GOT3 (cell line): ENCODE measurements at places on chromosomes 1 and 21.

GRCh38 chr1:81710857-81711256 is 89.9 kb upstream of the ADGRL2 start:
- no peak for DNase-seq

GRCh38 chr1:243470502-243470901 is 214.7 kb downstream of the SDCCAG8 start:
- DNase-seq: no peak

DNA sequence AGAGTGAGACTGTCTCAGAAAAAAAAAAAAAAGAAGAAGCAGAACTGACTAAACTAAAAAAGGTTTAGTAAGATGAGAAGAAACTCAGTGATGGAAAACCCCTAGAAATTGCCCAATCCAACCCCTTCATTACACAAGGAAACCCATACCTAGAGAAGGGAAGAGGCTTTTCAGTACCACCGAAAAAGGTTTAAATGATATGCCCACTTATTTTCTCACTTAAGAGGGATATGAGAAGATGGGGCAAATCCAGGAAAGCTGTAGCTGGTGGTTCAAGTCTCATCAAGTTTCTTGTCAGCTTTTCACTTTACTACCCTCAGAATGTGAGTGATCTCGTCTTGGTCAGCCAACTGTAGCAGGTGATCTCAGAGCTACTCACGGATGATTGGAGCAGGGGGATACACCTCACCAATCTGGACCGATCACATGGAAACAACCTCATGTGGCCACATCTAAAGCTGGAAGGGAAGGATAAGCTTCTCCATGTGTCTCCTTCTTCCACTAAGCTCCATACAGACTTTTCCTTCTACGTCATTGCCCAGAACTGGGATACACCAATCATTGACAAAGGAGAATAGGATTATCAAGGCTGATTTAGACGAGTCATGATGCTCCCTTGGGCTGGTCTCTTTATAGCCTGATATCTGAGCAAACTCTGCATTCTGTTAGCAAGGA is 126.7 kb upstream of the POU3F1 start:
- no peak for DNase-seq

- no peak for DNase-seq
These were observed 142.1 kb upstream of the IPO9 start for GRCh38 chr1:201686714-201687455.

- DNase-seq: no peak
These were observed 38.3 kb downstream of the OLIG1 start for GRCh38 chr21:33108228-33108627.

- no peak for DNase-seq
These were observed 2.4 kb downstream of the SLC41A1 start for GRCh38 chr1:205810448-205811157.

- no peak for DNase-seq
These were observed 1.2 kb downstream of the ZDHHC18 start for GRCh38 chr1:26827663-26828062.

- DNase-seq: no peak
These were observed 28.4 kb upstream of the TTLL7 start for GRCh38 chr1:84027368-84027767.

DNA sequence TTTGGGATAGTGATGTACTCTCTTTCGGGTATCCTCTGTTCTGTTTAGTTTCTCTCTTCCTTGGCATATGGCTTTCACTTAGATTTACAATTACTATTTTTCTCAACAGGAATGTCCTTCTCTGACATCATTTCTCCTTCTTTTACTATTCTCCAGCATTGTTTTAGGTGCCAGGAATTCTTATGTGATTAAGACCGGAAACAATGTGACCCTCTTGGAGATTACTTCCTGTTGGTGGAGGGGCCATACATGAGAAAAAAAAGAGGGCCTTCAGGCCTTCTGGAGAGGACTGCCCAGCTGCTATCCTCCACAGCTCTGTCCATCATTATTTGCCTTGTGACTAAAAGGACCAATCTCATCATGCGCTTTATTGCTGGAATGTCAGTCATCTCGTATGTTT is 50.4 kb upstream of the ADAMTS5 start:
- DNase-seq: no peak

DNA sequence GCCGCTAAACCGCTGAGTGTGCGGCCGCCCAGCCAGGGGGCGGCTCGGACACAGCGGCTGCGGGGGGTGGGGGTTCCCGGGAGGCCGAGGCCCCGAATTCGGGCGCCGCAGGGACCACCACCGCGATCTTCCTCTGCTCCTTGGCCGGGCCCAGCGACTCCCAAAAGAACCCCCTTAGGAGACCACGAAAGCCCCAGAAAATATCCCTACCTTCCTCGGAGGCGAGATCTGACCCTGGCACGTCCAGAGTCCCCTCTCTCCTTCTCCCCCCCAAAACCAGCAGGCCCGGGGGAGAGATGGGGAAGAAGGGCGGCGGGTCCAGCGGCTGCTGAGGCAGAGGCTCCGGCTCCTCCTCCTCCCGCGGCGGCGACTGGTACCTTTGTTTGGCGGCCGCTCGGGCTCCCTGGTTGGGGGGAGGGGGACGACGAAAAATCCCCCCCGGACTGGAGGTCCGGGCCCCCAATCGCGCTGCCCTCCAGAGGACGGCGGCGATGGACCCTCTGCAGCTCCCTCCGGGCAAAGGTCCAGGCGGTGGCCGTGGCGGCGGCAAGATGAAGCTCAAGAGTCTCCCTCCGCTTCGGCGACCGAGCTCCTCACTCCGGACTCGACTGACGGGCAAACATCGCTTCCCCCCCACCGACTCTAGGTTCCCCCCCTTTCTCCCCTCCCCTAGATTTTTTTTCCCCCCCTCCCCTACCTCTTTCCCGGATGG is at the start of gene ARID4B:
TSS of gene ARID4B (minus strand) at position 621 of the 712 bp plus-strand sequence. CDS start 1,260 bp downstream, outside the sequence.
- DNase-seq: no peak

- no peak for DNase-seq
These were observed 33.3 kb downstream of the RUNX3 start for GRCh38 chr1:24896596-24897262.

DNA sequence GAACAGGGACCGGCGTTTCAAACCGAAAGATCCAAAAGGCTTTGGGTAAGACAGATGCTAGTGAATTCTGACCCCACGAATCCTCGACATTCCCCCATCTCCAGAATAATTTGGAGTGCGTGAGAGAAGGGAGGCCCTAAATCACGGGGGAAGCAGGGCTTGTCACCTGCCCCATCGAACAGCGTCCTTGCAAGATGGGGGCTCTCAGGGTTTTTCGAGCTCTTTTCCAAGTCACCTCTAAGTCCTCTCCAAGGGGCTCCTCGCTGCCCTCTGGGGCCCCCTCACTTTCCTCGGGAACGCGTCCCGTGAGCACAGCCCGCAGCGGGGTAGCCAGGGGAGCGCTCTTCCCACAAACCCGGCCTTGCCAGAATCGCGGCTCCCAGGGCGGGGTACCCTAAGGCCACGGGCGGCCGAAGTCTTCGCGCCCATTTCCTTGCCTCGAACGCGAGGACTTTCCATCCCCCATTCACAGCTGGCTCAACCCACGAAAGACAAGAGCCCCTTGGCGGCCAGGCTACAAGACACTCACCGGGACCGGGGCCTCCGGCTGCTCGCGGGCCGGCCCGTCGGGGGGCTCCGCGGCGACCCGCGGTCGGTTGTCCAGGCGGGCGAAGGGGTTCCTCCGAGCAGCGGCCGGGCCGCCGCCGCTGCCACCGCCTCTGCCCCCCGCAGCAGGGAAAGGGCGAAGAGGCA is 546 bp downstream of the DONSON start:
- no peak for DNase-seq

DNA sequence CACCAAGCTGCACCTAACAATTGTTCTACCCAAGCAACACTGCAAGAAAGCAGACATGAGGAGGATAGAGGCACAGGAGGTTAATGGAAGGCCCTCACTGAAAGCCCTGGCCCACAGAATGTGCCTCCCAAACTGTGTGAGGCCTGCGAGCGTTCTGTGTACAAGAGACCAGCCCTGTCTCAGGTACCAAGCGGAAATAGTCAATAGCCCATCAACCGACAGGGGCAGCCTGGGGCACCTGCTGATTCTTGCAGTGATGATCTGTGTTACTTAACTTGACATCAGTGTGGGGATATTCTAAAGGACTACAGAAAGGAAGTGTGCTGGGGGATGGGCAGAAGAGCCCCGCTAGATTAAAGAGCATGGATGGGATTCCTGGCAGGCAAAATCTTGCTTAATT is 392.4 kb downstream of the KCNH1 start:
- DNase-seq: no peak

GRCh38 chr1:209585197-209585596 is 1.7 kb downstream of the CAMK1G start:
- DNase-seq: no peak

DNA sequence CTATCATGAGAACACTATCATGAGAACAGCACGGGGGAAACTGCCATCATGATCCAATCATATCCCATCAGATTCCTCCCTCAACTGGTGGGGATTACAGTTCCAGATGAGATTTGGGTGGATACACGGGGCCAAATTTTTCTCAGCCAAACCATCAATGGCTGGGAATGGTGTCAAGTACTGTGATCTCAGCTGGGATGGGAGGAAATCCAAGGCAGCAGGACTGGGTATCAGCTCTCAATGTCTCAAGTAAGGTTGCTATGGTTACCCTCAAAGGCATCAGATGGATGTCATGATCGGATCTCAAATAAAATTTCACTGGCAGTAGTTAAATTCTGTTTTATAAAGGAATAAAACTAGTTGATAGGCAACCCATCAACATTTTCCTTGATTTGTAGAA is 399.0 kb downstream of the KCNT2 start:
- DNase-seq: no peak

- no peak for DNase-seq
These were observed 25.6 kb upstream of the MOB3C start for GRCh38 chr1:46642115-46642680.

DNA sequence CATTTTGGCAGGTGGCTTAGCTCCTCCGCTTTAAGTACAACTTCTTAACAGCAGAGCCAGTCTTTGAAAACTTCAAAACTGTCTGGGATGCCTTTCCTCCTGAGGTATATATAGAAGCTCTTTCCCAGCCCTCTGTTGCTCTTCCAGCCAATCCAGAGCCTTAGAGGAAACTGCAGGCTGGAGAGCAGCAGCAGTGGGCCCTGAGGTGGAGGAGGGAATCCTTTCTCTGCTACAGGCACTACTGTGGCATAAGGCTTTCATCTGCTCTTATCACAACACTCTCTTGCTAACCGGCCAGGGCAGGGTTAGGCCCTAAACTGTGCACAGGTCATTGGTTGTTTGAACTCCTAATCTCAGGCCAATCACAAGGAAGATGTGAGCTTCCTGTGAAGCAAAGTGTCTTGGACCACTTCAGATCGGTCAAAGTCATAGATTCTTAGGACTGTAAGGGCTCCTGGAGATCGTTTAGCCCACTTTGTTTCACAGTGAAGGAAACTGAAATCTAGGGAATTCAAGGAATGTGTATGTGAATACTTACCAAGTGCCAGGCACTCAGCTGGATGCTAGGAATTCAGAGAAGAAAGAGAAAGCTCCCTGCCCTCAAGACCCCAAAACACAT is at the start of gene RGS5:
TSS of gene RGS5 (minus strand) at position 84 of the 619 bp plus-strand sequence. CDS start at position 3, 81 bp downstream.
- no peak for DNase-seq

- no peak for DNase-seq
These were observed 9.9 kb downstream of the ANGPTL7 start for GRCh38 chr1:11198851-11199594.

GRCh38 chr21:45084121-45084520 is 9.7 kb downstream of the ADARB1 start:
- no peak for DNase-seq

DNA sequence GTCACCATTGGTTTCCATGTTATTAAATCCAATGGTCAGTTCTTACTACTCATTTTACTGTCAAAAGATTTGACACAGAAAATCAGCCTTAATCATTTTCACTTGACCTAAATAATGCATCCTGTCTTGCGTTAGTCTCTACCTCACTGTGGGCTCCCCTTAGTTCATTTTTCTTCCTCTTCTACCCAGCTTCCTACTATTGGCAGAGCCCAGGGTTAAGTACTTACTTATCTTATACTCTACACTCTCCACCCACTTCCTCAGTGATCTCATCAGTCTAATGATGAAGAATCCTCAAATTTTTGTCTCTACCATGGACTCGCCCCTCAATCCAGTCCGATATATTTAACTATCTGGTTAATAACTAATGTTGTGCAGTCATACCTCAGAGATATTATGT is 735.9 kb downstream of the KCNT2 start:
- DNase-seq: no peak

DNA sequence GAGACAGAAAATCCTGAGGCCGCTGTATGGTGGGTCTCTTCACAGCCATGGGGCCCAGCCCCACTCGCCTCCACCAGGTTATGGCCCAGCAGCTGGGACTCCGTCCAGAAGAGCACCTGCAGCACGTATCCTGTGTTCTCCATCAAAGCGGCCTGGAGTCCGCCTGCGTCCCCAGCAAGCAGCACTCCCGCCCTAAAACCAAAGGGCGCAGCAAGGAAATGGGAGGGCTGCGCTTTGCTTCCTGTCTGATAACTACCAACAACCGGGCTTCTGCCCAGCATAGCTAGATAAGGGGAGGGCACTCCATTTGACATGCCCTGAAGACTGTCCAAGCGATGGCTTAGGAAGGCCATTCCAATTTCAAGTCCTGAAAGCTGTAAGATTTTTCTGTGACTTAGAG is 119.9 kb downstream of the KCNJ15 start:
- DNase-seq: no peak

- no peak for DNase-seq
These were observed 134.2 kb downstream of the ZZZ3 start for GRCh38 chr1:77548285-77548684.

DNA sequence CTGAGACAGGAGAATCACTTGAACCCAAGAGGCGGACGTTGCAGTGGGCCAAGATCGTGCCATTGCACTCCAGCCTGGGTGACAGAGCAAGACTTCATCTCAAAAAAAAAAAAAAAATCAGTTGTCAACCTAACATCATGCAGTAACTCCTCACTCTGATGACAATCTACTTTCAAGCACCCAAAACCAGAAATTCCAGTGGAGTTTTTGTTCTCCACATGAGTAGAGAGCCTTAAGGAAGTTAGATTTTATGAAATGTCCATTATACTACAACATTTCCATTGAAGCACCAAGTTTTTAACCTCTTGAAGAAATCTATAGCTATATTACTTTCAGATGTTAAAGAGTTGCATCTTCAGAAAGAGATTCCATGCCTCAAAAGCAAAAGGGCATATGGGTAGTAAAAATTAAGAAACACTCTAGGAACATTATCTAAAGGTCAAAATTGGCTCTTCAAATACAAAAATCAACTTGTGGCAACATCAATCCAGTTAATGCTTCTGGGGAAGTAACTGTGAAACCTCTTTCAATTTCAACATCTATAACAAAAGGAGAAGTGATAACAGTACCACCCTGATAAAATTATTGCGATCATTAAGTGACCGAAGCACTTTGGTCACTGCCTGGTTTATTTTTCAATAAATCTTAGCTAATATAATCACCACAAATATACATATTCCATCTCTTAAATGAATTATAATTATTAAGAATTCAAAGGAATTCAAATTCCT is 7.7 kb downstream of the LPGAT1 start:
- no peak for DNase-seq

DNA sequence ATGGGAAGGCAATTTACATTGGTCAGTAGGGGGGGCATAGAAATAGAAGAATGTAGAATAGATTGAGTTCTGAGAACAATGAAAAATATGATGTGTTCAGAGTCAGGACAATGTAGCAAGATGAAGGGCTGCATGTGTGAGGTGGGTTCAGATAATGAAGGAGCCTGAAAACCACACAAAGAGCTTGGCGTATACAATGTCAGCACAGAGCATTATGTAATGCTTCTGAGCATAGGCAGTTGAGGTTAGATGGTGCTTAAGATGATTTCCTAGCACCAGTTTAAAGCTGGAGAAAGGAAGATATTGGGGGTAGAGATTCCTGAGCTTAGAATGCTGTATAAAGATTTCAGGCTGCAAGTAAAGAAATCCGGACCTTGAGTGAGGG is 202.0 kb upstream of the SNX7 start:
- DNase-seq: no peak
